Activated CD4-positive, alpha-beta T cell treated with anti-CD3 and anti-CD28 coated beads, Interleukin-2, amount 50 U/mL, for 1 hour (primary cell): ENCODE measurements at places on chromosomes 6 and 20.
A peak's percentile ranks its signal among the peaks of the same experiment; 100 is the strongest.

DNA sequence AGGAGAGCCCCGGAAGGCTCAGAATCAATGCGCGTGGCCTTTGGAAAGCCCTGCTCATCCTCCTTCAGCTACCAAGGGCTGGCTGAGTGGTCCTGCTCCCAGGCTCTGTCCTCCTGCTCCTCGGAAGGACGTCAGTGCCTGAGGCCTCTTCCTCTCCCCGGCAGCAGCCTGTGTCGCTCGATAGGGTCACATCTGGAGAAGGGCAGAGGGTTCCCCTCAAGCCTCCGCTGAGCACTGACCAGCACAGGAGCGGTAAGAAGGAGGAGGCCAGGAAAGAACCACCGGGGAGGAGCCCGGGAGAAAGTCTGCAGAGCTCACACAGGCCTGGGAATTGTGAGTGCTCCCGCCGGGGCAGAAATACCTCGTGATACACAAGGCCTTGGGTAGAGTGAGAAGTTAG is 21.2 kb downstream of the KIF25 start:
- DNase-seq, result no peak

- peak; percentile 13 for DNase-seq
These were observed 3.2 kb upstream of the HLA-DMB start for GRCh38 chr6:32943864-32944649.

DNA sequence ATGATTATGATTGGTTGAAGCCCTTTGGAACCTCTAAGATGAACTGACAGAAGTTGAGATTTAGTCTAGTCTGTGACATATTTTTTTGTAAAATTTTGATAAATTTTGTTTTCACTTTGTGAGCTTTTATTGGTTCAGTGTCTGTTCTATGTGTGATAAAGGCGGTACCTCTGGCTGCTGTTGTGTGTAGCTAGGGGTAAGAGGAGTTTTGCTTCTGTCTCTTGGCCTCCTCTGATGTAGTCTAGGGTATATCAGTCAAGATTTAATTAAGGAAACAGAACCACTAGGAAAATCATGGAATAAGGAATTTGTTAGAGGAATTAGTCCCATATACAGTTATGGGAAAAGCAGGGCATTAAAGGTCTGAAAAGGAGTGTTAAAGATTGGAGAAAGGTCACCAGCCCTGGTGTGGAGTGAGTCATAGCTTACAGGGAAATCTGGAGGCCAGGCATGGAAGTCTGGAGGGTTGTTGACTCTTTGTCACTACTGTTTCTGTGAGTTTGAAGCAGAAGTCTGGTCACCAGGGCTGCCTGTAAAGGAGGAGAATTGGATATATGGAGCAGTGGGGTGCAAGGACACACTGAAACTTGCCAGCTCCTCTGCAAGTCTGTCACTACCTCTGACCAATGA is 28.5 kb downstream of the CDC5L start:
- no peak for DNase-seq

- no peak for DNase-seq
These were observed 12.0 kb upstream of the PTPN1 start for GRCh38 chr20:50498071-50498776.

DNA sequence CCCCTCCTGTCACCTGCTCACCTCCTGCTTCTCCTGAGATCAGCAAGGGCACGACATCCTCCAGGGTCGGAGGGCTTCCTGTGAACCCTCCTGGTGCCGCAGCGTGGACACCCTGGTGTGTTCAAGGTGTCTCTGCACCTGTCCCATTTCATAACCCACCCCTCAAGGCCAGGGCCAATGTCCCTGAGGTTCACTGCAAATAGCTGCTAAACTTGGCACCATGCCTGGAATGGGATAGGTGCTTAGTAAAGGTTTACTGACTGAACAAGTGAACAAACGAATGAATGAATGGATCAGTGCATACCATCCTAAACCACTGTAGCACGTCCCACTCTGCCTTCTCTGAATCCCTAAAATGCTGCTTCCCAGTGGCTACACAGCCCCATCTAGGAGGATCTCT is 35.0 kb downstream of the SIRPA start:
- no peak for DNase-seq

DNA sequence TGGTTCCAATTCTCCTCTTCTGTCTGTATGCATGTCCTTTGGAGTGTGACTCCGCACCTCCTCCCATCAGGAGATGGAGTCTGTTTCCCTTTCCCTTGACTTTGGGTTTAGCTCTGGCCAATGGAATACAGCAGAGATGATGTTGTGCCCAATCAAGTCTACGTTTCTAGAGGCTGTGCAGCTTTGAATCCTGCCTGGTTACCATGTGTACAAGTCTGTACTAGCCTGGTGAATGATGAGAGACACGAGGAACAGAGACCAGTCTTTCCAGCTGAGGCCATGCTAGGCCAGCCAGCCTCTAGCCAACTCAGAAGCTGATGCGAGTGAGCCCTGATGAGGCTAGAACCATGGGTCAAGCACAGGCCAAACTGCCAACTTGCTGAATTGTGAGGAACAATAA is 83.2 kb downstream of the LAMP5 start:
- DNase-seq, result no peak

DNA sequence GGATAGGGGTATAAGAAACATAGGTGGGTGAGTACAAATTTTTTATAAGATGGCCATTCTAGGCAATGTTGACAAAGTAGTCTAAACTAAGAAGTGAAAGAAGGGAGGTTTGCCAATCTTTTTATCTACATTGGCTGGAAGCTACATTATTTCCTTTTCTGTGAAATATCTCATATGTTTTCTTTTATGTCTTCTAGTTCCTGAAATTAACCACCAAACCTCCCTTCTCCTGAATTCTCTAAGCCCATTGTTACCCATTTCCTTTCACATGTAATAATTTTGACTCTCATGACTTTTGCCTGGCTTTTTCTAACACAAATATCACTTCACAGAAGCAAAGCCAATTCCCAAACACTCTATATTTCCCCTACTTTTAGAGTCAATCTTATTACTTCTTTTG is 496.2 kb upstream of the JAG1 start:
- DNase-seq, result no peak

DNA sequence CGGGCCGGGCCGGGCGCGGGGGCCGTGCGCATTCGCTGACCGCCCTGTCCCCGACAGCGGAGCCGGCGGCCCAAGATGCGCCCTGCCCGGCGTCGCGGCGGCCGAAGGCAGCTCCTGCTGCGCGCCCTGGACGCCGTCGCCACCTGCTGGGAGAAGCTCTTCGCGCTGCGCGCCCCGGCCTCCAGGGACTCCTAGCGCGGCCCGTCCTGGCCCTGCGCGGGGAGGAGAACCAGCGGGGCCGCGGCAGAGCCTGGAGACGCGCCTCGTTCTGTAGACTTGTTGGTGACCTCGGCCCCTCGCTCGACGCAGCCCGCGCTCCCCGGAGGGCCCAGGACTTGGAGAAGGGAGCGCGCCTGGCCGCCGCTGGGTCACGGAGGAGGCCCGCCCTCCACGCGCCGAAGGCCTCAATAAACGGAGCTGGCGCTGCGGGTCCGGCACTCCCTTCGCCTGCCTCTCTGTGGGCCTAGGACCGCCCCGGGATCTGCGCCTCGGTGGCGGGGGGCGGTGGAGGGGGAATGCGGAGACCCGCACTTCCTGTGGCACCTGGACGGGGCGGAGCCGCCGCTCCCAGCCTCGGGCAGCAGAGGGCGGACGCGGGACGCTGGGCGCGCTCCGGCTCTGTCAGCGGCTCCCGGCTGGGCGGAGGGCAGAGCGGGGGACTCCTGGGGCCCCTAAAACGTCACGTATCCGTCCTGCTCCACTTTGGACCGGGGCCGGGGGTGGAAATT is 2.7 kb downstream of the C20orf204 start:
- DNase-seq, result peak; percentile 75

DNA sequence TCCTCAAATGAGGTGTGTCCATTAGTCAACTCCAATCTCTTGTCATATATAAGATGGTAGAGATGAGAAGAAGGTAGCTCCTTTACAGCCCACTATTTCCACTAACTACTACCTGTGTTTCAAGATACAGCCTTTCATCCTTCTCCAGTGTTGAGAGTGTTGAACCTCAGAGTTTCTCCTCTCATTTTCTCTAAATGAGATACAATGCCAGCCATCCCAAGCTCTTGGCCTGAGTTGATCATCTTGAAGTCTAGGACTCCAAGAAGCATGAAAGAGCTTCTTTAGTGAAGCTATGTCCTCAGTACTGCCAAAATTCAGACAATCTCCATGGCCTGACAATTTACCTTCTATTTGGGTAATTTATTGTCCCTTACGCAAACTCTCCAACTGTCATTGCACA is 548 bp upstream of the HLA-DRA start:
- no peak for DNase-seq

DNA sequence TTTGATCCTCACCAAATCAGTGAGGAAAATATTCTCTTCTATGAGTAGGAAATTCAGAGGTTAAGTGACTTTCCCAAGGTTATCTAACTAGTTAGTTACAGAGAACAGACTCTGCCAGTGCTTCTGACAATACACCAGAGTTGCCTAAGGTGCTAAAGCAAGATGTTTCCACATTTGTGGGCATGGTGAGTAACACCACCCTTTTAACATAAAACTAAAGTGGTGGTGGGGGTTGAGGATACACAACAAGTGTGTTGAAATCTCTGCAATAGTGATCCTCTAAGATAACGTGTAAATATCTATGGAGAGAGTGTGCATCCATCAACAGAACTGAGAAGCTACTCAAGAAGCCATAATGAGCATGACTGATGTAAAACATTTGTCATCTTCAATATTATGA is 11.7 kb downstream of the VNN2 start:
- DNase-seq, result no peak

GRCh38 chr20:47663354-47664067 is 121.8 kb downstream of the SULF2 start:
- DNase-seq, result peak; percentile 69
